Stimulated activated CD4-positive, alpha-beta T cell treated with anti-CD3 and anti-CD28 coated beads, Interleukin-2, amount 100 ng/mL, for 4 hours (primary cell): ENCODE measurements at places on chromosomes 2 and 18.

GRCh38 chr2:119240311-119241204 is 16.9 kb downstream of the STEAP3 start:
- DNase-seq: no peak

- no peak for DNase-seq
These were observed 144.1 kb upstream of the GLI2 start for GRCh38 chr2:120591572-120591971.

GRCh38 chr2:45391866-45392265 is 219.2 kb downstream of the SRBD1 start:
- DNase-seq: no peak

DNA sequence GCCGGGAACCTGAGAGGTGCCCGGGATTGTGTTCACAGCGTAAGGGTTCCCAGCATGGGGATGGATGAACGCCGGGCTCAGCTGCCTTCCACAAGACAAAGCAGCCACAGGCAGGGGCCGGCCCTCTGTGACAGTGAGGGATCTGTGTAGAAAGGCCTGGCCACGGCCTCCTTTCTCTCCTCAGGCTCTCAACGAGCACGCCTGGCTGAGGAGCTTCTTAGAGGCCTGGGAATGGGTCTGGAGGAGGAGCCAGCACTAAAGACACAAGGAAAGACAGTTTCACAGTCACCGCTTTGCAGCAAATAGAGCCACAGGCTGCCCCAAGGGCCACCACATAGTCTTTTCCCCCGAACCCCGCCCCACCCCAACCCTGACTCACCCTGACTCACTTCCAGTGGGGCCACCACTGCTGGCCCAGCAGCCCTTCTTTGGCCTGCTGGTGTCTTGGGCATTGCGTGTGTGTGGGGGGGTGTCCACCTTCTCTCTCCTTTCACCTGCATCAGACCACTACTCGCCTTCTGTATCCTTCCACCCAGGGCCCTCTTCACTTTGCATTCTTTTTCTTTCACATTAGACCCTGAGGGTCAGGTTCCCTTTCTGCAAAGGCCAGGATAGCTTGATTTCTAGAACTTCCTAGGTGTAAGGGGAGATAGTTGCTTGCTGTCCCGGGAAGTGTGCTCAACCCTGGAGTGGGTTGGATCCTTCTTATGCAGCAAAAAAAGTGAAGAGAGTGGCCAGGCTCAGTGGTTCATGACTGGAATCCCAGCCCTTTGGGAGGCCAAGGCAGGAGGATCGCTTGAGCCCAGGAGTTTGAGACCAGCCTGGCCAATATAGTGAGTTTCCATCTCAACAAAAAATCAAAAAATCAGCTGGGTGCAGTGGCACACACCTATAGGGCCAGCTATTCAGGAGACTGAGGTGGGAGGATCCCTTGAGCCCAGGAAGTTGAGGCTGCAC is 19.3 kb upstream of the HPCAL1 start:
- no peak for DNase-seq

GRCh38 chr2:200797242-200797770 is 14.4 kb upstream of the BZW1 start:
- no peak for DNase-seq

GRCh38 chr2:144495227-144496091 is 24.5 kb downstream of the ZEB2 start:
- DNase-seq: no peak

DNA sequence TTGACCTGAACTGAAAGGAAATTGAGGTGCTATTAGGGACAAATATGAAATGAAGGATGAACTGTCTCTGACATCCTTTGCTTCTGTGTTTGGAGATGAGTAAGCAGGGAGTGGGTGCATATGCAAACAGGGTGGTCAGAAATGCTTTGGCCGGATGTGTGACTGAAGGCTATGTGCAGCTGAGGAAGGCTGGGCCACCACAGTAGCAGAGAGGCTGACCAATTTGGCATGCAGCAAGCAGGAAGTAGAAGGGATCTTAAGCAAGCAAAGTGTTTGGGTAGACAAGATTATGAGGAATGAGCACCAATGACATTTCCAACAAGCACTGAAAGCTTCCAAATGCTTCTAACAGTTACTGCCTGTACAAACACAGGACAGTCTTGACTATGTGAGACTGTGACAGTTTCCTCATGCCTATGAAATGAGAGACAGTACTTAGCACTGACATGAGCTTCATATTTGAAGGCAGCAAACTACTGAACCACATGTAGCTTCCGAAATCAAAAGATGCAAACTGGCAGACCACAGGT is 3.3 kb upstream of the ACTR3 start:
- no peak for DNase-seq
